Posterior cingulate gyrus (tissue), 11 donors: ENCODE measurements at places on chromosomes 13 and 19.

- no peak for DNase-seq
Measured at GRCh38 chr13:106609116-106609515, 41.2 kb upstream of the ARGLU1 start.

DNA sequence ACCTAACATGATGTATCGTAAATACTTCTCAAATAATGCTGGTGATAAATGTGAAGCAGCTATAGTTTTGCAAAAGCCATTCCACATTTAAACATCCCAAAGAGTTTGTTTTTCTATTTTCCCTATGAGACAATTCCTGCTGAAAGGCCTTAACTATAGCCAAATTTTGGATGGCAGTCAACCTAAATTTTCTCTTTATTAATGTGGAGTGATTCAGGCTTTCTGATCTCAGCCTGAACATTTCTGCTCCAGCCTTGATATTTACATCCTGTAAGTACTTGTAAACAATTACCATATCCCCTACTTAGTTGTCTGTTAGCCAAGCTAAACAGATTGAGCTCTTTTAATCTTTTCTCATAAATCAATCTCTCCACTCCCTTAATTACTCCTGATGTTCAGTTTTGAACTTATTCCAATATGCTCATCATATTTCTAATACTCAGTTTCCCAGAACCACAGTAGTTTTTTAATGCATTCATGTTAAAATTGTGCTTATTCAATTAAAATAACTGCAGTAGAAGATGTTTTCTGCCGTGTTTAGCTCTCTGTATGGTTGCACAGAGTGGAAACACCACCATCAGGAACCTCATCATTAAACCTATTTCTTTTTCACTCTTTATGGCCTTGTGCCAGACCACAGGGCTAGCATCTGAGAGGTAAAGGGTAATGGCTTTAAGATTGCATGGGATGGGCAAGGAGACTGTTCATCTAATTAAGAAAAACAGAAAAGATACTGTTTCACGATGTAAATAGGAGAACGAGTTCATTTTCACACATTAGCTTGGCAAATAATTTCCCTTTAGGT is 1235.2 kb upstream of the SLC10A2 start:
- no peak for DNase-seq

GRCh38 chr13:21917086-21918015 is 246.5 kb downstream of the FGF9 start:
- no peak for DNase-seq

DNA sequence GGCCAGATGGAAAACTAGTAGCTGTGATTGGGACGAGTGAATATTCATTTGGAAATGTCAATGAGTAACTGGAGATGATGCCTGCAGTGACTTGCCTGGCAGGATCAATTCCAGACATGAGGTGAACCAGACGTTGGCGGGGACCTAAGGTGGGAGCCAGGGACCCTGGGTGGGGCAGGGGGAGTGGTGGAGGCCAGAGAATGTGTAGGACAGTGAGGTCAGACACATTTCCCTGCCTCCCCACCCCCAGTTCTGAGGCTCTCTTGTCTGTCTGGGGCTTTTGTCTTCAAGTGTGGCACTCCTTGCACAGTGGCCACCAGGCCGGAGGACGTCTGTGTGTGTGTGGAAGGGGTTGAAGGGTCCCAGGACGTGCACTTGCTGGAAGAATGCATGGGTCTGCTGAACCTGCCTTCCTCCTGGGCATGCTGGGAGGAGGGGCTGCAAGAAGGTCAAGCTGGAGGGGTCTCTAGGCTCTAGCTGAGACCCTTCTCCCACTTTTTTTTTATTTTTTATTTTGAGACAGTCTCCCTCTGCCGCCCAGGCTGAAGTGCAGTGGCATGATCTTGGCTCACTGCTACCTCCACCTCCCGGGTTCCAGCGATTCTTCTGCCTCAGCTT is 51.6 kb downstream of the CHST8 start:
- no peak for DNase-seq

- no peak for DNase-seq
Measured at GRCh38 chr19:34363094-34363493, 1.9 kb upstream of the GPI start.

GRCh38 chr13:110361365-110361911 is 54.4 kb downstream of the COL4A2 start:
- DNase-seq = no peak

- peak; percentile 15 for DNase-seq
Measured at GRCh38 chr13:110652764-110653163, 37.4 kb downstream of the NAXD start.

DNA sequence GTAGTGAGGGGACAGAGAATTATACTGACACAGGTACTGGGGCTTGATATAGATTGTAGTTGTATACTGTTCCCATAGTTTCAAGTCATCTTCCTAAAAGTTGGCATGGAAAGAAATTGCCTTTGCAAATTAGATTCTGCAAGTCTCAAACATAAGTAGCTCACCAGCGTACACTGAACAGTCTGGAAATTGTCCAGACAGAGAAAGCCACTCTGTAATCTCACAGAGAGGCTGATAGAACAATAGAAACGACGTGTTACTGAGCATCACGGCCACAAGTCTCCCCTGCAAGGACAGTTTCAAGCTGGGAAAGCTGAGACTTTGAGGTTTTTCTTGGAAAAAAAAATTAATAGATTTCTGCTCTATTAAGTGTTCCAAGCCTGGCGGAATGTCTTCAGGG is 228.6 kb downstream of the DNAJC15 start:
- DNase-seq = no peak

DNA sequence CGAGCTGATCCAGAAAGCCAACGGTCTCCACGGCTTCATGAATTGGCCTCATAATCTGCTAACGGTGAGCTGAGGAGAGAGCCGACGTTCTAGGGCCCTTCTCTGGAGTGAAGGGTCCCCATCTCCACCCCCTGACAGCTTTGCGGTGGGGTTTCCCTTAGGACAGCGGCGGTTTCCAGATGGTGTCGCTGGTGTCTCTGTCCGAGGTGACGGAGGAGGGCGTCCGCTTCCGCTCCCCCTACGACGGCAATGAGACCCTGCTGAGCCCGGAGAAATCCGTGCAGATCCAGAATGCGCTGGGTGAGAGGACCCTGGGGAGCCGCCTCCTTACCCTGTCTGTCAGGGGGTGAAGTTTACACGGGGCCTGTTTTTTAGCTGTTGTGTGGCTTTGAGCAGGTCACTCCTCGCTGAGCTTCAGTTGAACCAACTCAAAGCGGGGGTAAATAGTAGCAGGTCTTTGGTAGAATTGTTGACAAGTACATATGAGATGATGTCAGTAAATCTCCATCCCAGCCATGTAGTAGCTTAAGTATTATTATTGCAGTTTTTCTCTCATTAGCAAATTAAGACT is 801 bp downstream of the QTRT1 start:
- DNase-seq = no peak
